Hematopoietic multipotent progenitor cell treated with erythropoietin and hydrocortisone succinate and interleukin-3 and kit ligand, for 8 days (in vitro differentiated cells): ENCODE measurements at places on chromosomes 16 and 17.

DNA sequence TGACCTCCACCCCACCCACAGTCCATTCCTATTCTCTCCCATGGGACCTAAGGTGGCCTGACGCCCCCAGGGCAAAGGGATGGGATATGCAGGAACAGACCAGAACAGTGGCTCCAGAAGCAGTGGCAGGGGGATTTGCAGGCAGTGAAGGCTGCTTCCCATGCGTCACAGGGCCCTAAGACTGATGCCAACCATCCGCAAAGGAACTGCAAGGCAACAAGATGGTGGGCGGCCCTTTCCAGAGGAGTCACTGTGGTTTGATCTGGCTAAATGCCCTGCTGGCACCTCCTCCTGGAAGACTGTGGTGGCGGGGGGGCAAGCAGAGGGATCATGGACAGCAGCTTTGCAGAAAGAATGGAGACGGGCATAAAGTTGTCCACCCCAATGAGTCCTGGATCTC lies 4.4 kb upstream of the SLC39A11 start:
- no peak for DNase-seq

DNA sequence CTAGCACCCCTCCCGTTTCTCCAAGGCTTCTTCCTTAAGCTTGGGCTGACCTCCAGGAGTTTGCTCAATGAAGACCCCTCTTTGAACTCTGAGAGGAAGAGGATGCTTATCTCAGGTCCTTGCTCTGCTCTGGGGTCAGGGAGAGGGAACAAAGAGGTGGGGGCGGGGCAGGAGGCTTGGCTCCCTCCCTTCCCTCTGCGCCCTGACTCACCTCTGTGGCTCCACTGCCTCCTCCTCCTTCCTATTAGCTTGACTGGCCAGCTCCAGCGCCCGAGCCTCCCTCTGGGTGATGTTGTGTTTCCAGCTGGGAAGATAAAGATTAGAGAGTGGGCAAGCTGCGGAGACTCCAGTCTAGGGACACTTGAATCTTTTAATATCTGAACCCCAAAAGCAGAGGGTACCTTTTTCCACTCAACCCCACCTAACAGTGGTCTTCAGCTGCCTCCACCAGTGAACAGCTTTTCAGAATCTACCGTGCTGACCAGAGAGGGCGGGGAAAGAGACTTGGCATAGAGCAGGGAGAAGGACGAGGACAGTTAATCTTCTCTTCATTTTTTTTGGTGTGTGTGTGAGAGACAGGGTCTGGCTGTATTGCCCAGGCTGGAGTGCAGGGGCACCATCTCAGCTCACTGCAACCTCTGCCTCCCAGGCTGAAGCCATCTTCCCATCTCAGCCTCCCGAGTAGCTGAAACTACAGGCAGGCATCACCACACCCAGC lies 6.7 kb downstream of the GIP start:
- no peak for DNase-seq

- DNase-seq = peak; percentile 80
These were observed 290 bp downstream of the TLCD1 start for GRCh38 chr17:28725660-28726225.

DNA sequence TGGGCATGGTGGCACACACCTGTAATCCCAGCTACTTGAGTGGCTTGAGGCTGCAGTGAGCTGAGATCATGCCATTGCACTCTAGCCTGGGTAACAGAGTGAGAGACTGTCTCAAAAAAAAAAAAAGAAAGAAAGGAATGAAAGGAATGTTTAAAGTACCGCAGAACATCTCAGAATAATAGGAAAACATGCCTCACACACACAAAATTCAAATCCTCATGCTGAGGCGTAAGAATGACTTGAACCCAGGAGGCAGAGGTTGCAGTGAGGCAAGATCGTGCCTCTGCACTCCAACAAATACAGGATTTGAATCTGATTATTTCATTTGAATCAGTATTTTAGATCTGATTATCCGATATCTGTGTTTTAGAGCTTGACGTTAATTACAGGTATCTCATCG lies 21.3 kb upstream of the GAA start:
- DNase-seq = no peak

DNA sequence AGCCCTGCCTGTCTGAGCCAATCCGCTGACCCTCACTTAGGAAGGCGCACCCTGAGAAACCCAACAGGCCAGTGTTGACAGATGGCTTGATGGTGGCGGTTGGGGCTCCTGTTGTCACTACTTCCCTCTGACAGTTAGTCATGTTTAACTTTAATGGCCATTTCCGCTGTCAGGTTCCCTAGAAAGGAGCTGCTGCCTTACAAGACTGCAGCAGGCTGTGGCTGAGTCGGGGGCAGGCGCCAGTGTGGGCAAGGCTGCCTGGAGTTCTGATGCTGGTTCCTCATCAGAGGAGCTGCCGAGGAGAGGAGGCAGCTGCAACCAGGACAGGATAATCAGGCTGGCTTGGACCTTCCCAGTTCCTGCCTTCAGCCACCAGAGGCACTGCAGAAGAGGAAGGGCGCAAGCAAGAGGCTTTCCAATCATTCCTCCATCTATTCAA lies 223.2 kb upstream of the DYNLRB2 start:
- DNase-seq = no peak

DNA sequence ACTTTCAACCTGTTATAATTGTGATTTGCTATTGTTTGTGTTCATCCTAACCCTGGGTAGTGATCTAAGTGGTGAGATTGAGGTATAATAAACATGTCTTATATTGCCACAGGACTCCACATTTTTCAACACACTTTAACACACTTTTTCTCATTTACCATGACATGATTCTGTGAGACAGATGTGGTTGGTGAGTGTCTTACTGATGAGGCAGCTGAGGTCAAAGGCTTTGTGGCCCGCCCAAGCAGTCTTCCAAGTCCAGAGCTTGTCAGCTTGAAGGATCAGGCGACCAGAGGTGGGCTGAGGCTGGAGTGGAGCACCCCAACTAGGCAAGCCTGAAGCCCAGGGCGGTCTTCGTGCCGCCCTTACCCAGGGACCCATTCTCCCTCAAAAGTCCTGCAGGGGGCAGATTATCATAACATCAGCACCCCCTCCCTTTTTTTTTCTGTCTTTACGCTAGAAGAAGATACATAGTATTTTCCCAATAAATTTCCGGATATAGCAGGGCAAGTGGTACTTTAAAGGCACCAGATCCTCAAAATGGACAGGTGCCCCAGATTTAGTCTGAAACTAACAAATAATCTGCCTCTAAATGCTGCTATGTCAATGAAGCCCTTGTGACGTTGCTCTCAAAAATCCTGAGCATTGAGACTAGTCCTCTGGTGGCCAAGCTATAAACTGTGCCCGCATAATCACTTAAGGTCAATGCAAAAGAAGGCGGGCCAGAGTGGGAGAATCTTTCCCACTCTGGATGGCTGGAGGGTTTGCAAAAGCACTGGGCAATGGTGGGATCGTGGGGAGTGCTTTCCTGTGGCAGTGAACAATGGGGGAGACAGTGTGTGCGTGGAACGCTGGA lies 21.1 kb downstream of the KCTD19 start:
- no peak for DNase-seq

DNA sequence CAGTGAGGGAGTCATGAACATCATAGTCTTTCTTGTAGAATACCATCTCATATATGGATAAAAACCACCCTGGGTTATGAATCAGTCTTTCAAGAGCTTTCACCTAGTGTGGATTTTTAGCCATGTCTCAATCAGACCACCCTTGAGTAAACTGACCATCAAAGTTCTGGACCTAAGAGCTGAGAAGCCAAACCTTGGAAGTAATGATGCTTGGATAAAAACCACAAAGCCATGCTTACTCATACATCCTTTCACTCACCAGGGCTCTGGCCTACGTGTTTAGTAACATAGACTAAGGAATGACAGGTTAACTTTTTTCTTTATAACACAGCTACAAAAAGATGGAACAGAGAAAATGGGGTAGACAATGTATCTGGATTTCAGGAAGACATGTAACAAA lies 167.2 kb downstream of the STX8 start:
- no peak for DNase-seq

DNA sequence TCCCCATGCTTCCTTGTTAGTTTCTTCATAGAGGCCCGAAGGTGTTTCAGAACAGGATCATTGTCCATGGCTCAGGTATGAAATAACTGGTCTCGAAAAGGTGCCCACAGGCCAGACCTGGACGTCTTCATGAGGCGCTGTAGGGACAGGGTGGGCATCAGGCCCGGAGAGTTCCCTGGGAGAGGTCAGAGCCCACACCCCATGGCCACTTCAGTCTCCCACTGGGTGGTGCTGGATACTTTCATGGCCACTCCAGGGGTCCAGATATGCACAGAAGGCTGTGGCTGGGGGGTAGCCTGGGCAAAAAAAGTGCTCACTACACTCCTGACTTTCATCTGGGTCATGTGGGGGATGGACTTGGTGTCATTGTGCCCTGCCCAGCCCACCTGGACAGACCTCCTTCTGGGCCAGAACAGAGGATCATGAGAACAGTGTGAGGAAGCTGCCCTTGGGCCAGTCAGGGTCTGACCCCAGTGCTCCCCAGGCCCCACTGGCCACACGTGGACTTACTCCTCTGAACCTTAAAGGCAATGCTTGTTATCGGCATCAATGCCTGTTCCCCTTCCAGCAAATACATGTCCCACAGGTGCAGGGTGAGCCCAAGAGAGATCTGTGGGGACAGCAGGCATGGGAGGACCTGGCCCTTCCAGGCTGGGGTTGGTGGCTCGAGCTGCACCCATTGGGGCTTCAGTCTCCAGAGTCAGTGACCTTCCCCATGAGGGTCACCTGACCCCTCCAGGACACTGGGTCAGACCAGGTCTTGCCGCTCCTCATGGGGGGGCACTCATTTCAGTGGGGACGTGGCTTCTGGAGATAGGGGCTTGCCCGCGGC lies 36.9 kb downstream of the LGALS9 start:
- no peak for DNase-seq

DNA sequence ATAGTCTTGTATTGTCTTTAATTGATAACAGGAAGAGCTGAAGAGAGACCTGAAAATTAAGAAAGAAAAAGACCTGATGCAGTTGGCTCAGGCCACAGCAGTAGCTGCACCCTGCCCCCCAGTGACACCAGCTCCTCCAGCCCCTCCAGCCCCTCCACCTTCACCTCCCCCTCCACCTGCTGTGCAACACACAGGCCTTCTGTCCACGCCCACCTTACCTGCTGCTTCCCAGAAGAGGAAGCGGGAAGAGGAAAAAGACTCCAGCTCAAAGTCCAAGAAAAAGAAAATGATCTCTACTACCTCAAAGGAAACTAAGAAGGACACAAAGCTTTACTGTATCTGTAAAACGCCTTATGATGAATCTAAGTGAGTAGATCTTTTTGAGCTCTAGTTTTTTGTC lies 36.8 kb downstream of the C17orf58 start:
- DNase-seq = no peak

DNA sequence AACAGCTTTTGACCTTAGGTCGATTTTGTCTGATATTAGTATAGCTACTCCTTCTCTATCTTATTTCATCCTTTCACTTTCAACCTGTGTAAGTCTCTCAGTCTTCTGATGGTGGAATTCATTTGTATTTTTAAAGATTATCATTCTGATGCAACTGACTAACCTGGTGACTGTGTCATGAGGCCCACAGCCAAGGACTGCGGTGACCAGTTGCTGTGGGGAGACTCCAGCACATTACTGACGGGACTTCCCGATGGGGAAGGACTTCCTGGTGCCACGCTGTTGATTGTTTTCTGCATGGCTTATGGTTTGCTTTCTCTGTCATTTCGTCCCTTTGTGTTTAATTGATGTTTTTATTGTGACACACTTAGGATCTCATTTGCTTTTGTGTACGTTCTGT lies 34.2 kb downstream of the RMI2 start:
- DNase-seq = no peak

DNA sequence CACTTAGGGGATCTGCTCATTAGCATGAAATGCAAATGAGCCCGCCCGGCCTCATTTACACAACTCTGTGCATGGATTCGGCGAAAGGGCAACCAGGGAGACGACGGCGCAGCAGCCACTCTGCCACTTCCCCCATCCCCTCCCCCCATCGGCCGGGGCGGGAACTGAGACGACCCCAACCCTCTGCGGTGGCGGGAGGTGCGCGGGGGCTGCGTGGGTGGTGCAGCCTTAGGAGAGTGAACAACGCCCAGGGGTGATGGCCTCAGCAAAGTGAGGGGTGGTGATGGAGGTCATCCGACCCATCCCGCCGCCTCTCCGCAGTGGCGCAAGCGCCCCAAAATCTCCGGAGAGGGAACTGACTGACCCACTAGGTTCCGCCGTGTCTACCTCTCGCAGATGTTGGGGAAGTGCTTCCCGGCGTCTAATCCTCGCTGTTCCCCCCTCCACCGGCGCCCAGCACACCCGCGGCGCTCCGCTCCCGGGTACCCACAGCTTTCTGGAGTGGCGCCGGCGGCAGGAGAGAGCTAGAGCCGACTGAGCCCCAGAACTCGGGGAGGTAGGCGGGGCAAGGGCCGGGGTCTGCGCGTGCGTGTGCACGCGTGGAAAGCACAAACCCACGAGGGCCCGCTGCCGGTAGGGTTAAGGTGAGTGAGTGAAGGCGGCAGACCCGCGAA lies 1.4 kb upstream of the CACNA1G start:
- no peak for DNase-seq

- no peak for DNase-seq
These were observed 18.9 kb downstream of the CYB5D2 start for GRCh38 chr17:4161967-4162305.

GRCh38 chr16:2979669-2980226 lies 498 bp downstream of the PKMYT1 start:
- peak; percentile 29 for DNase-seq

DNA sequence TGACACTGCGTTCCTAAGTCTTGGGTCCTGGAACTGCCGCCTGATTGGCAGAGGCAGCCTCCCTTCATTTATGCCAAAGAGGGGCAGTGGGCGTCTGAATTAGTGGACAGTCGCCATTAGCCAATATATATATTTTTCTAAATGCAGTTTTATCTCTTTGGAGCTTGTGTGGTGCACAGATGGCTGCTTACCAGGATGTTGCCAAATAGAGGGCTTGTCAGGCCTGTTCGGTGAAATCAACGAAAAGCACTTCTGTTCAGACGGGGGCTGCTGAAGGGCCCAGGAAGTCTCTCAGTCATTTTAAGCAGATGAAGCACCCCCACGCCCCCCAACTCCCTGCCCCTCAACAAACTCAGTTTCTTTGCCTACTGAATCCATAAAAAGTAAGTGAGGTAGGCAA lies 66.0 kb downstream of the RAP1GAP2 start:
- DNase-seq = no peak

GRCh38 chr17:76554131-76554530 lies 14.3 kb downstream of the PRCD start:
- DNase-seq = no peak

DNA sequence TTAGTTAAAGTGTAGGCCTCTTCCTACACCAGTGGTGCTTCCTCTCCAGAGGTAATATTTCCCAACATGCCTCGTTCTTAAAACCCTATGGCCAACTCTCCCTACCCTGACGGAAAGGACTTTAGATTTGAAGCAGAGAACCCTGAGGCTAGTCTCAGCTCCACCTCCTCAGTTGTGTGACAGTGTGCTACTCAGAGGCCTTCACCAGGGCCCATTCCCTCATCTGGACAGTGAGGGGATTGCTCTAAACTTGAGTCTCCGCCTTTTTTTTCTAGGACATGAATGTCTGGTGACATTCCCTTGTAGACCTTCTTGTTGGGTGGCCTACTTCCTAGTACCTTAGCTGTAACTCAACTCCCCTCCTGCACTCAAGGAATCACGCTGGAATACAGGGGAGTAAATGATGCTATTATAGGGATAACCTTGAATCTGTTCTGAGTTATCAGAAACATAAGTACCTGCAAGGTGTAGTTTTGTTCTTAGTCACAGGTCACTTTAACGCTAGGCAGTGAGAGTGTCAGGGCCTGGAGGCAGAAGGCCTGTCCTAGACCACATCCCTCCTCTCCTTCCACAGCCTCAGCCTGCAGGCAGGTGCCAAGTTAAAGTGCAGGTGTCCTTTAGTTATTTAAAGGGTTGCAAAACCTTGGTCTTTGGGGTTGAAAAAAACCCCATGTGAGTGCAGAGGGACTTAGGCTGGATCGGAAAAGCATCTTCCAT lies 26.9 kb downstream of the LDHD start:
- DNase-seq = no peak

GRCh38 chr17:70862295-70862694 lies 693.0 kb downstream of the KCNJ2 start:
- no peak for DNase-seq
